ENCODE measurements at places on chromosomes 13 and 19. TPM values are rescaled to one million over a fixed set of nuclear protein-coding genes. Genes with fewer than 3 reads are reported as not detected.

Gene ZNF728
- 0.05 TPM for polyA plus RNA-seq

Gene KLK4
- polyA plus RNA-seq = 0.18 TPM

Gene APOC4
- not detected for polyA plus RNA-seq

Gene TMED1
- polyA plus RNA-seq = 20.4 TPM

Gene KPTN
- polyA plus RNA-seq = 10.8 TPM

Gene GPR183
- polyA plus RNA-seq = 1.5 TPM

Gene PROZ
- not detected for polyA plus RNA-seq

Gene SIGLEC12
- polyA plus RNA-seq = 0.02 TPM

Gene ICAM4
- 0.26 TPM for polyA plus RNA-seq

Gene STX10
- 75.1 TPM for polyA plus RNA-seq

Gene EDNRB
- 1.5 TPM for polyA plus RNA-seq

Gene SEMA6B
- 2.0 TPM for polyA plus RNA-seq

Gene KLK2
- polyA plus RNA-seq = not detected

Gene ZNF132
- polyA plus RNA-seq = 0.83 TPM
